ENCODE measurements at places on chromosomes 11 and 22.

- DNase-seq = no peak
Observed at GRCh38 chr11:33258631-33259205, 1.5 kb downstream of the HIPK3 start.

- DNase-seq = no peak
Observed at GRCh38 chr11:14267861-14268635, 90.9 kb downstream of the RRAS2 start.

GRCh38 chr11:79080551-79080950 lies 360.3 kb downstream of the TENM4 start:
- DNase-seq = no peak

- DNase-seq = no peak
Observed at GRCh38 chr22:20013382-20013871, 3.2 kb downstream of the ARVCF start.

DNA sequence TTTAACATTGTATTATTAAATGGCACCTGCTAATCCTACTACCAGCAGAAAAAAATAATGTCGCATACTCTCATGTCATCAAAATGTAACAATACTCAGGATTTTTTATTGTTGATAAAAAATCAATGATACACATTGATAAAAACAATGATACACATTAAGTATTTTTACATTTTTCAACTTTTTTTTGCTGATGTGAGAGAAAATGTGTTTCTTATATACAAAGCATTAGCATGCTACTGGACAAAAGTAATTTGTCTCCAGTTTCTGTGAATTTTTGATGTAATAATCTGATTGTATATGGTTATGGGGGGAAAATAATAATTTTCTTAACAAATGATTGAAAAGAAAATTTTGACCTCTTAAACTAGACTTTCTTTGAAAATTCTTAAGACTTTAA lies 1256.6 kb upstream of the CNTN5 start:
- no peak for DNase-seq

DNA sequence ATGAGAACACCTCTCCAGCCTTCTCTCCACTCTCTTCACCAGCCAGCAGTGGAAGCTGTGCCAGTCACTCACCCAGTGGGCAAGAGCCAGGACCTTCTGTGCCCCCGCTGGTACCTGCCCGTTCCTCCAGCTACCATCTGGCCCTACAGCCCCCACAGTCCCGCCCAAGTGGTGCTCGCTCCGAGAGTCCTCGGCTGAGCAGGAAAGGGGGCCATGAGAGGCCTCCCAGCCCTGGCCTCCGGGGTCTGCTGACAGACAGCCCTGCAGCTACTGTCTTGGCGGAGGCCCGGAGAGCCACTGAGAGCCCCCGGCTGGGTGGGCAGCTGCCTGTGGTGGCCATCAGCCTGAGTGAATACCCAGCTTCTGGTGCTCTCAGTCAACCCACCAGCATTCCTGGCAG lies 20.2 kb downstream of the PHLDB1 start:
- no peak for DNase-seq

DNA sequence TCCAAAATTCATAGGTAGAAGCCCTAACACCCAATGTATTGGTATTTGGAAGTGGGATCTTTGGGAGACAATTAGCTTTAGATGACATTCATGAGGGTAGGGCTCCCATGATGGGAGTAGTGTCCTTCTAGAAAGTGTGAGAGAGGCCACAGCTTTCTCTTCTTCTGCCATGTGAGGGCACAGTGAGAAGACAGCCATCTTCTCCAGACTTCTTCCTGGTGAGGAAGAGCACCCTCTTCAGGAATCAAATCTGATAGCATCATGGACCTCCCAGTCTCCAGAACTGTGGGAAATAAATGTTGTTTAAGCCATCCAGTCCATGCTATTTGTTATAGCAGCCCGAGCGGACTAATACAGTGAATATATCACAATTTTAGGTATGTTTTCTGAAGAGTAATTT lies 96.9 kb downstream of the CNTN5 start:
- DNase-seq = no peak

DNA sequence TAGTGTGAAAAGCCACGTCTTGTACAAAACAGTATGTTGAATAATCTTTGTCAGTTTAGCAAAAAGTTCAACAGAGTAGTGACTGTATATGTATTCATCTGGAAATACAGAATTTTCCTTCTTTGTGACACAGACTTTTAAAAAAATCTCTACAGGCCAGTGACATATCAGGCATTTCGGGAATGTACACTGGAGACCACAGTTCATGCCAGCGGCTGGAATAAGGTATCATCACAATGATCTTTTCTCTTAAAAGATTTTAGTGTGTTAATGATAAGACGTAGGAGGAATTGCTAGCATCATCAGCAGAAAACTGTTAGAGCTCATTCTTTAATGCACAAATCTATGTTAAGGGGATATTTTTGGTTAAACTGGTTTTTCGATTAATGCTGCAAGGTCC lies 57.4 kb downstream of the BCL2L13 start:
- no peak for DNase-seq

DNA sequence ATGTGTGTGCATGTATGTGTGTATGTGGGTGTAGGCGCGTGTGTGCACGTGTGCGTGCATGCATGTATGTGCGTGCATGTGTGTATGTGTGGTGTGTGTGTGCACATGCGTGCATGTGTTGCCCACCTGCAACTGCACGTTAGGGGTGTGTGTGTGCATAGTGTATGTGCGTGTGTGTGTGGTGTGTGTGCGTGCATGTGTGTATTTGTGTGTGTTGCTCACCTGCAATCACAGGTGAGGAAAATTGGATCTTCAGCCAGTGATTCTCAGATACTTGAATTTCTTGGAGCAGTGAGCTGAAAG lies 54.3 kb downstream of the ST14 start:
- DNase-seq = no peak

DNA sequence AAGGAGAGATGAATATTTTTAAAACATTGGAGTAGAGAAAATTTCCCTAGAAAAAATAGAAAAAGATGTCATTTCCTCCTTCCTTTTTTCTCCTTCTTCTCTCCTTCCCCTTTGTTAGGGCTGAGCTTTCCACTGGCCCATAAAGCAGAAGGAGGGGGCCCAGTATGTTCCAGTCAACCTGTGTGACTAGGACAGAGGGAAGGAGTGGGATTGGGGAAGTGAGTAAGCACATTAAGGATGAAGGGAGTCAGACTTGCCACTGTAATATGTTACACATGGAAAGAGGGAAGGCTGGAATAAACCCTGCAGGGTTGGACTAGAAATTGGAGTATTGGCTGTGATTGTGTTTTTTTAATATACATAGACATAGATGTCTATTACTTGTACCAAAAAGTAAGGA lies 20.1 kb upstream of the SPINDOC start:
- no peak for DNase-seq

- no peak for DNase-seq
Observed at GRCh38 chr11:113147249-113147648, 167.1 kb upstream of the TTC12 start.

- no peak for DNase-seq
Observed at GRCh38 chr11:47028195-47029093, 91.9 kb downstream of the CSTPP1 start.

DNA sequence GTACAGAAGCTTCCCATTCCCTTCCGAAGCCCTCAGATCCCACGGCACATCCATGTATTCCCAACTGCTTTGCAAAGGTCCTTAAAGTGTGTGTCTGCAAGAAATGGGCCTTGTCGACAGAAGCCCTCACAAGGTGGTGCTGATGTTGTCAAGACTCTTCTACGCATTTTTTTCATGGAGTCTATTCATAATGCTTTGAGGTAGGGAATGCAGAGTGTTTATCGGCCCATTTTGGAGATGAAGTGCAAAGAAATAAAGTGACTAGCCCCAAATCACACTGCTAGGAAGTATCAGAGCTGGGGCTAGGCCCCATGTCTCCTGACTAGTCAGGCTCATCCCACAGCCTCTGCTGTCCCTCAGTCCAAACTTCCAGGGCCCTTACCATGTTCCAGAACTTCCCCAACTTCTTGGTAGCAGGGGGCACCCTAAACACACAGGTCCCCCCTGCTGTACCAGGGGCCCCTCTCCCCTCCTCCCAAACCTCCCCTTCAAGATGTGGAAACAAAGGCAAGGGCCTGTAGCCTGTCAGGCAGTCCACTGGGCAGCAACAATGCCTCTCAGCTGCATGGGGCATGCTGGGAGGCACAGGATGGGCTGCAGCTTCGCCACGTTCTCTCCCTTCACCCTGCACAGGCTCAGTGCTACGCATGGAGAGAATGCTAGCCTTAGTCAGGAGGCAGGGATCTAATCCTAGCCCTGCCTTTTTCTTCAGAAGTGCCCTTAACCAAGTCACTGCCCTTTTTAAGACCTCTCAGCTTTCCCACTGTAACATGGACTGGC lies 7.8 kb downstream of the IL18BP start:
- no peak for DNase-seq

GRCh38 chr11:133739481-133739880 lies 105.8 kb downstream of the SPATA19 start:
- no peak for DNase-seq

GRCh38 chr11:131274233-131274632 lies 96.2 kb upstream of the NTM start:
- no peak for DNase-seq

GRCh38 chr11:133796043-133796795 lies 49.1 kb downstream of the SPATA19 start:
- DNase-seq = no peak

GRCh38 chr22:38700270-38700788 lies 414 bp downstream of the JOSD1 start:
- DNase-seq = no peak

DNA sequence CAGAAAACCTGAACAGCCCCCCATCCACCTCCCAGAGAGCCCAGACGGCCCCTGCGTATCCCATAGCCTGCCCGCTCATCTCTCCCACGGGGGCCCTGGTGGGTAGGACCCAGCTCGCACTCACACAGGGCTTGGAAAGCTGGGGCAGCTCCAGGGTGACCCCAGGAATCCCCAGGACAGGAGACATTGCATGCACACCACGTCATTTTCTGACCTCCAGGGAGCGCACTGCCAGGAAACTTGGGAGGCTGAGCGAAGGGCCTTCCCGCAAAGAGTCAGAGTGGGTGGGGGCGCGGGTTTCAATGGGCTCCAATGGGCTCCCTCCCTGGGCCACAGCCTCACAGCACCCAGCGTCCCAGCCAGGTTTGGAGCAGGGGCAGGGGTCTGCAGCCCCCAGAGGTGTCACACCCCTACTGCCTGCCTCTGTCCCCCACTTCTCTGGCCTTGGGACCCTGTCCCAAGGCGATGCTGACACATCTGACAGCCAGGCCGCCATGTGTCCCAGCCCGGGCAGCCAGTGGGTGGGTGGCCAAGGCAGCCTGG lies 8.2 kb upstream of the SYT8 start:
- DNase-seq = no peak

DNA sequence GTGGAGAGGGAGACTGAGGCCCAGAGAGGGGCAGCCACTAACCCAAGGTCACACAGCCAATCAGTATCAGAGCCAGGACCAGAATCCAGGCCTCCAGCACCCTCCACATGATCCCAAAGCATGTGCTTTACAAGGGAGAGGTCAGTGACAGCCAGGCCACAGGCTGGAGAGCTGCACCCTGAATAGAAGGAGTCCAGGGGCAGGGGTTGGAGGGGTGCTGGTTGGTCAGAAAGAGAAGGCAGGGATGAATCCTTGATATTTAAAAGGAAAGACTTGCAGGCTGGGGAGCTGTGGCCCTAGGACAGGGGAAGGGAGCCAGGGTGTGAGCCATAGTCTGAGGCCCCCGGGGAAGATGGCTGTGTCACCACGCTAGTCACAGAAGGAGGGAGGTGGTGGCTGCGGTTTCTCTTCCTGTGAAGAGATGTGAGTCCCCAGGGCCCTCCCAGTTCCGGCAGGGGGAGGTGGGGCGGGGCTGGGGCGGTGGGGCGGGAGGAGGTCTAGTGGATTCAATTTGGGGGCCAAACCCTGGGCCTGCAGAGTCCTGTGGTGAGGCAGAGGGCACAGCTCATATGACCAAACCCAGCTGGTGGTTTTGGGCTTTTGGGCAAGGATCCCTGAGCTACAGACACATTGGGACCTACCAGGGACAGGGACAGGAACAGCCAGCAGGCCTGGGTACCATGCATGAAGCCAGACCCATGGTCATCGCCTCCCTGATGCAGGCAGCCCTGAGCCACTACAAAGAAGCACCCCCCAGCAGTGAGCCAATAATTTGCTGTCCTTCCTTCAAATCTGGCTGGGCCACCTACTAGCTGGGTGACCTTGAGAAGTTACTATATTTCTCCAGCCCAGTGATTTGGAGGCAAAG lies 14.0 kb downstream of the RAC2 start:
- peak; percentile 76 for DNase-seq

DNA sequence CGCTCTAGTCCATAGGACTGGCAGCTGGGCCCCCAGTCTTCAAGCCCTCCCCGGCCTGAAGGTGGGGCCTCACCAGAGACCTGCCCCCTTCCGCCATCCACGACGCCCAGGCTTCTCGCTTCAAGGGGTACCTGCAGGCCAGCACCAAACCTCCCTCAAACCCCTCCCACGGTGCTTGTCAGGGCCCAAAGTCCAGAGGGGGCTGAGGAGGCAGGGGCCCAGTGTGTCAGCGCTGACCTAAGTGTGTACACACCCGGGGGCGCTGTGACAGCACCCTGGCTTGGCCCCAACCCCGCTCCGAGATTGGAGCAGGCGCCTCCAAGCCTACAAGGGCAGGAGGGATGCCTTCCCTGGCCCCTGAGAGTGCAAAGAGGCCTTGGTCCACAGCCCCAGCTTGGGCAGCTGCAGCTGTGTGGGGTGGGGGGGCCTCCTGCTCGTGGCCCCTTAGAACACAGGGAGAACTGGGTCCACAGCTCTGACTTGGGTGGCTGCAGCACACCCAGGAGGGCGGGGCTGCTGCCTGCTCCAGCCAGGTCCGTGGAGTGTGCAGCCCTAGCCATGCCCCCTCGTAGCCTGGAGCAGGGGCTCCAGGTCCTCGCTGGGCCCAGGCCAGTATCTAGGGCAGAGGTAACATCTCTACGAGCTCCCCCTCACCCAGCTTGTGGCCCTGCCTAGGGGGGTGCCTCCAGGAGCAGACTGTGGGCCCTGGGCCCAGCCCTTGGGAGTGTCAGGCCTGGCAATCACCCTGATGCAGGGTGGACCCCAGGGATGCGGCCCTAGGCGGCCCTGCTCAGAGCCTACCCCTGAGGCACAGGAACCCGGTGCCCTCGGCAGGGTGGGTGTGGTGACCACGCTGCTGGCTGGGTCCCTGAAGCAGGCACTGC lies 4.9 kb downstream of the SBF2 start:
- no peak for DNase-seq

- DNase-seq = peak; percentile 76
Observed at GRCh38 chr22:20507253-20508066, at the start of gene MED15. TSS of gene MED15 (plus strand) at chr22:20507610. CDS start at chr22:20507679, 69 bp downstream.

- no peak for DNase-seq
Observed at GRCh38 chr11:61912530-61912898, 4.9 kb downstream of the RAB3IL1 start.

DNA sequence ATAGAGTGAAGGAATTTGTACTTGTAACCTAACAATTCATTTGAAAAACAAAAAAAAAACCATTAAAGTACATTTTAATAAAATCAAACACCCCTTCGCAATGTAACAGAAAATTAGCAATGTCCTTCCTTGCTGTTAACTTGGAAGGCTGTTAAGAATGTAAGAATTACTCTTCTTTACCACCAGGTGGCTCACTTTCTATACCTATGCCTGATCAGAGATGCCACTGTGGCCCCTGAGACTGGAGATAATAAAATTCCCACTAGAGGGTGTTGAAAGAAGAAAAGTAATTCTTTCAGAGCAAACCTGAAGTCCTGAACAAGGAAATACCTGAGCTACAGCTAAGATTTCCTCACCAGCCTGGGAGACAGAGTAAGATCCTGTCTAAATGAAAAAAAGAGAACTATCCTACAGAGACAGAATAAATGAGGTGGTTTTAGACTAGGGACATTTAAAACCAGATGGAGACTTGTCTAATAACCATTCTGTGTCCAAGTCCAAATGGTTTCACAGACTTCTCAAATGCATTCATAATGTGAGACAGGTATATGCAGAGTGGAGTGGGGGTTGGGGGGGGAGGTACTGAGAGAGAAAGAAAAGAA lies 1089.3 kb downstream of the FAM181B start:
- no peak for DNase-seq

GRCh38 chr11:65180877-65181568 lies 705 bp upstream of the CAPN1 start:
- no peak for DNase-seq
